ENCODE measurements at places on chromosomes 3 and 15.

DNA sequence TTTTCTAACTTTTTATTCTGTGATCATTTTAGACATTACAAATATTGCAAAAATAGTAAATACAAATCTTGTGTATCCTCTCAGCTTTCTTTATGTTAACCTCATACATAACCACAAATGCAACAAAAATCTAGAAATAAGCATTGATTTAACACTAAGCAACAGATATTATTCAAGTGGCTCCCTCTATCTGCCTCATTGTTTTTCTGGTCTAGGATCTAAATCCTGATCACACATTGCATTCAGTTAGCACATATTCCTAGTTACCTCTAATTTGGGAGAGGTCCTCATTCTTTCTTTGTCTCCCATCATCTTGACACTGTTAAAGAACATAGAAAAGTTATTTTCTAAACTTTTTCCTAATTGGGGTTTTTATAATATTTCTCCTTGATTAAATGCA lies 1126.0 kb downstream of the ROBO2 start:
- DNase-seq: no peak
- H3K36me3 ChIP-seq: no peaks in the 10 kb centered on the region
- H3K4me1 ChIP-seq: no peaks in the 10 kb centered on the region
- H3K27ac ChIP-seq: no peak overlapping the region

GRCh38 chr3:194125442-194125841 lies 10.5 kb upstream of the HES1 start:
- H3K4me1 ChIP-seq: peaks cover 13% of the 10 kb centered on the region
- no peak for DNase-seq
- no peak overlapping the region for H3K4me3 ChIP-seq
- no peaks in the 10 kb centered on the region for H3K36me3 ChIP-seq
- H3K27ac ChIP-seq: no peak overlapping the region

DNA sequence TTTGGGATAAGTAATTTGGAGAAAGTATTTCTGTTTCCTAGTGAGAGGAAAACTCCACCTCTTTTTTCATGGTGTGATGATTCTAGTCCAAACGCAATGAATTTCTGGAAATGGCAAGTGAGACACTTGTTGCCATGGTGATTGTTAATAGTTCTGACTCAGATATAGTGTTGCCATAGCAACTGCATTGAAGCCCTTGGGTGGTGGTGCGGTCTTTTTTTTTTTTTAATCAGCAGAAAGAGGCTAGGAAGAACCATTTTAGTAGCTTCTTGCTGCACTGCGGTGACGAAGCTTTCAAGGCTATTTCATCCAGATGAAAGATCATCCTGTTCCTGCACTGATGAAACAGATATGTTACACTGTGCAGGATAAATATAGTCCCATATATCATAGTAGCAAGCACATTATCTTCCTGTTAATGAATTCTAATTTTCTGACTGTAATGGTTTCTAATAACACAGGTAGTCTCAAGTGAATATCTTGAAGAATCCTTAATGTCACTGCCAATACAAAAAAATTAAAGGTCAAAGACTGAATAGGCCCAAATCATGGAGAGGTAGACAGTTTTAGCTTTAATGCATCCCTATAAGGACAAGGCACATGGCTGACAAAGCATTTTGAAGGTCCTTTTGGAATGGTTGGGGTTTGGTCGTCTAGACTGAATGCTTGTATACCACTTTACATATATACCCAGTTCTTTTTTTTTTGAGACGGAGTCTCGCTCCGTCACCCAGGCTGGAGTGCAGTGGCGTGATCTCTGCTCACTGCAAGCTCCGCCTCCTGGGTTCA lies 125.1 kb upstream of the ZBTB20 start:
- H3K27me3 ChIP-seq: no peaks in the 10 kb centered on the region
- no peaks in the 10 kb centered on the region for H3K4me1 ChIP-seq
- DNase-seq: no peak
- no peak overlapping the region for H3K4me3 ChIP-seq

GRCh38 chr15:99486371-99487336 lies 79.1 kb upstream of the MEF2A start:
- H3K4me1 ChIP-seq: peaks cover 11% of the 10 kb centered on the region
- H3K4me3 ChIP-seq: peak overlapping the region; percentile 30
- H3K27ac ChIP-seq: no peak overlapping the region
- H3K27me3 ChIP-seq: no peaks in the 10 kb centered on the region

DNA sequence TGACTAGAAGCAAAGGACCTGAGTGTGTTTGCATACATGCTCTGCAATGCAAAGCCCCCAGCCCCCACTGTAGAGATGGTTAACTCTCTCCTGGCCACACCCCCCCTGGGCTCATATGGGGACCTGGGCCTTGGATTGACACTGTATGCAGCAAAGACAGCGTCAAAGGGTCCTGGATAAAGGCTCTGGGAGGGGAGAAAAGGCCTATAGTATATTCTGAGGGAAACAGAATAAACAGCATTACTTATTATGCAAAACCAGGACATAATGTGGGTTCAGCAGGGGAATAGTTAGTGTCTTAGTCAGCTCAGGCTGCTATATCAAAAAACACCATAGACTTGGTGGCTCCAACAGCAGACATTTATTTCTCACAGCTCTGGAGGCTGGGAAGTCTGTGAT lies 158.7 kb downstream of the APBA2 start:
- H3K27me3 ChIP-seq: peaks cover 4% of the 10 kb centered on the region
- H3K27ac ChIP-seq: no peak overlapping the region
- H3K4me3 ChIP-seq: no peak overlapping the region
- H3K4me1 ChIP-seq: no peaks in the 10 kb centered on the region
- H3K36me3 ChIP-seq: no peaks in the 10 kb centered on the region
- no peak for DNase-seq

DNA sequence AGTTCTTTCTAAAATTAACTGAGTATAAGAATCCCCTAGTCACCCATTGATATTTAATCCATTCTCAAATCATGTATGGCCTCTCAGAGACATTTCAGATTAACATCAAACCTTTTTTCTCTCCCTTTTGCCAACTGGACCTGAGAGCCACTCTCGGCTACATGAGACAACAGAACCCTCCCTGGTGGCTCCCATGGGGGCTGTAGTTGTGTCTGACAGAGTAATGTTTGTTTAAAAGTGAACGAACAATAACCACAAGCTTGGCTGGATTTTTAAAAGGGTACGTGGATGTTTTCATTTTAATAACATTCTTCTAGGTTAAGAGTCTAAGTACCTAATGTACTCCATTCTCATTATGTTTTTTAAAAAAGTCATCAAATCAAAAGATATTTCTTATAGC lies 37.1 kb downstream of the P3H2 start:
- no peak for DNase-seq
- no peaks in the 10 kb centered on the region for H3K36me3 ChIP-seq
- H3K4me3 ChIP-seq: no peak overlapping the region
- H3K27me3 ChIP-seq: no peaks in the 10 kb centered on the region
- H3K27ac ChIP-seq: no peak overlapping the region

- H3K4me3 ChIP-seq: no peak overlapping the region
- no peaks in the 10 kb centered on the region for H3K4me1 ChIP-seq
- H3K27ac ChIP-seq: no peak overlapping the region
- DNase-seq: no peak
- H3K27me3 ChIP-seq: no peaks in the 10 kb centered on the region
Observed at GRCh38 chr3:155210736-155211135, 82.7 kb downstream of the STRIT1 start.

DNA sequence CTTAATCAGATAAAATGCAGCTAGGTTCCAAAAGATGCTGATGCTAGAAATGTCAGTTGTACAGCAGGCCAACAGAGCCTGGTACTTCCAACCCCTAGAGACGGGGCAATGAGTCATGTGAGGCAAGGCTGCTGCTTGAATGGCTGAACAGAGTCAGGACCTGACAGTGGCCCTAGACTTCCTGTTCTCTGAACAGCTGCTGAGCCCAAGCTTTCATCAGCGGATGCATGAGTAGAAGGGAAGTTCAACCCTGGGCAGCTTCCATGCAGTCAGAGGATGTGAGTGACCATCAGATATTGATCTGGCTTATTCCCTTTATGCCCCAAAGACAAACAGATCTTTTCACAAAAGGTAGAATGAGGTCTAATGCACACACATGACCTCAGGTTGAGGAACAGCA lies 282.9 kb upstream of the COL8A1 start:
- no peak overlapping the region for H3K27ac ChIP-seq
- no peaks in the 10 kb centered on the region for H3K36me3 ChIP-seq
- peaks cover 83% of the 10 kb centered on the region for H3K27me3 ChIP-seq
- H3K4me1 ChIP-seq: no peaks in the 10 kb centered on the region

DNA sequence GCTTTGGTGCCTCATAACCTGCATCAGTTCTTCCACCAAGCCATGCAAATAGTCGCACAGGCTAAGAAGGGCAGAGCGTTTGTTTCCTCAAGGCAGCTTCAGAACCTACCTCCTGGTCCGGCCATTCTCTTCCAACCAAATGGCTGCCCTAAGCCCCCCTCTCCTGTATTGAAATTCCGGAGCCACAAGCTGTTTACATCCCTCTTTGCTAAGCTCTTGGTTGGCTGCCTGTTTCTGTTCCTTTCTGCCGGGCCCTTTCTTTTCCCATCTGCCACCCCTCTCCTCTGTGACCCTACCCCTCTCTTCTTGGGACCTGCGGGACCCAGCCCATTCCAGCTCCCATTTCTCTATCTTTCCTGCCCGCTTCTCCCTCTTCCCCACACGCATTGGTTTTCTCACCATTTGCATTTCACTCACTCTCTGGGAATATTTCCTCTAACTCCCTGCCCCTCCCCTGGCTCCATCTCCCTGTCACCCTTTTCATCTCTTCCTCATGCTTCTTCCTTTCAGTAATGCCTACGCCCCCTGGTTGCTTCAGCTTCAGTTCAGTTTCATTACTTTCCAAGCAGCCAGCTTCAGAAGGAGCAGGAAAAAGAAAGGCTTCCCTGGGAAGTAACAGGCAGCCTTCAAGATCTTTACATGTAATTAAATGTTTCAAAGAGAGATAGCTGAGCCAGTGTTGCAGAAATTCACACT lies 113.5 kb downstream of the RAB11A start:
- no peak for DNase-seq
- H3K27ac ChIP-seq: no peak overlapping the region
- peaks cover 21% of the 10 kb centered on the region for H3K4me1 ChIP-seq
- peaks cover 18% of the 10 kb centered on the region for H3K27me3 ChIP-seq
- no peak overlapping the region for H3K4me3 ChIP-seq
- H3K36me3 ChIP-seq: no peaks in the 10 kb centered on the region

DNA sequence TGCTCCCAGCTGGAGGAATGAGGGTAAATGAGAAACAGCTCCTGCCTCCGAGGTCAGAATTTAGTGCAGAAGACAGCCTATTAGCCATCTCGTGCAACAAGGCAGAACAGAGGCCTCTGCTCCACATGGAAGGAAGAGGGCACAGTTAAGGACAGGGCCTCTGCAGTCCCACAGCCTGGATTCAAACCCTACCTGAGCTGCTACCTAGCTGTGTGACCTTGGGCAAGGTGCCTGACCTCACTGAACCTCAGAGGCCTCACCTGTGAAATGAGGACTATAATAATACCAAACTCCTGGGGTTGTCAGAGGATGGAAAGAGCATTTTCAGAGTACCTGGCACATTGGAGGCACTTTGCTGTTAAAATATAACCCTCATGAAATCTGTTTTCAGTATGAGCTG lies 285.7 kb upstream of the CTNNB1 start:
- no peak overlapping the region for H3K4me3 ChIP-seq
- no peak overlapping the region for H3K27ac ChIP-seq
- H3K4me1 ChIP-seq: no peaks in the 10 kb centered on the region
- no peaks in the 10 kb centered on the region for H3K27me3 ChIP-seq
- DNase-seq: no peak

DNA sequence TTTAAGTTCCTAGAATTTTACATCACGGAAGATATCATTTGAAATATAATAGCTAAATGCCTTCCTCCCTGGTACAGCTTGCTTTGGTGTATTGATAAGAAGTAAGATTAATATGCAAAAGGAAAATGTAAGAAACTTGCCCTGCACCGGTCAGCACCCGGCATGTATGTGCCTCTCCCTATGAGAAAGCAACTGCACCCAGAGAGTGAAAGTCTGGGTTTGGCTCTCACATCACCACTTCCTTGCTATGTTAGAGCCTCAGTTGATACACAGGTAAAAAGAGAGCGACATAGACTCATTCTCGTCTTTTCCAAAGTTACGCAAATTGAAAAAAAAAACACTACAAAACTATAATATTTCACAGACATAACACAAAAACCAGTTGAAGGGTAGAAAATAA lies 96.7 kb downstream of the FOXP1 start:
- no peaks in the 10 kb centered on the region for H3K27me3 ChIP-seq
- DNase-seq: no peak
- no peak overlapping the region for H3K27ac ChIP-seq
- no peaks in the 10 kb centered on the region for H3K4me1 ChIP-seq
- no peak overlapping the region for H3K4me3 ChIP-seq

DNA sequence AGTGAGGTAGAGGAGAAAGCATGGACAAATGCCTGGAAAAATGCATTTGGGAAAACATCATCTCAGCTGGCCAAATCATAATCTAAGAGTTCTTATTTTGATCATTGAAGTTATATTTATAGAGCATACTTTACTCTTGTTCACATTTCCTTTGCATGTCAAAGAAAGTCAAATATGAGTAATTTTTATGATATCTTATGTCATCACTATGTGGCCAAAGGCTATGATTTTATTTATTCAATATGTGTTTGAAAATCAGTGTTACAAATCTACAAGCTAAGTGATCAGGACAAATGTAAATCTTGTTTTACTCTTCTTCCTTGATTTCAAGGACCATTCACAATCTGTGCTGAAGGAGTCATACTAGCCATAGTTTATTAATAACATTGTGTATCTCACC lies 237.2 kb upstream of the DPH6 start:
- H3K36me3 ChIP-seq: no peaks in the 10 kb centered on the region
- DNase-seq: no peak
- no peaks in the 10 kb centered on the region for H3K27me3 ChIP-seq
- H3K4me1 ChIP-seq: no peaks in the 10 kb centered on the region
- H3K4me3 ChIP-seq: no peak overlapping the region
- H3K27ac ChIP-seq: no peak overlapping the region

DNA sequence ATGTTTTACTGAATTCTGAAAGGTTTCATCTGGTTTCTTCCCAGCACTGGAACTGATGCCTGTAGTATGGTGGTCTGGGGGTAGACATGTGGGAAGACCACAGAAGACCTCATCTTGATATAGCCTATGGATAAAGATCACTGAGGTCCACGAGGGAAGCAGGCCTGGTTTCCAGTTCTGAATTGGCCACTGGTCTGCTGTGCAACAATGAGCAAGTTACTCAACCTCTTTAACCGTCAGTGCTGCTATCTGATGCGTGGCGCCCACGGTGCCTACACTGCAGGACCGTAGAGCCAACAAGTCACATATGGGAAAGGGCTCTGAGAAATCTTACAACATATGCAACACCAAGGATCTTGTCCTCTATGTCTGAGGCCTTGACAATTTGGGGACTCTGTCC lies 13.3 kb downstream of the TLE3 start:
- H3K4me1 ChIP-seq: no peaks in the 10 kb centered on the region
- no peak for DNase-seq
- H3K4me3 ChIP-seq: no peak overlapping the region
- no peak overlapping the region for H3K27ac ChIP-seq
- peaks cover 47% of the 10 kb centered on the region for H3K36me3 ChIP-seq
- no peaks in the 10 kb centered on the region for H3K27me3 ChIP-seq

GRCh38 chr3:112074616-112075497 lies 11.3 kb upstream of the C3orf52 start:
- no peaks in the 10 kb centered on the region for H3K27me3 ChIP-seq
- peak; percentile 74 for DNase-seq
- no peaks in the 10 kb centered on the region for H3K36me3 ChIP-seq
- H3K27ac ChIP-seq: peak overlapping the region; percentile 37

GRCh38 chr3:167120828-167121227 lies 259.3 kb downstream of the ZBBX start:
- H3K4me3 ChIP-seq: no peak overlapping the region
- no peaks in the 10 kb centered on the region for H3K4me1 ChIP-seq
- no peak overlapping the region for H3K27ac ChIP-seq
- H3K36me3 ChIP-seq: no peaks in the 10 kb centered on the region
- no peaks in the 10 kb centered on the region for H3K27me3 ChIP-seq
- no peak for DNase-seq
